ENCODE measurements at places on chromosomes 7 and 10.

DNA sequence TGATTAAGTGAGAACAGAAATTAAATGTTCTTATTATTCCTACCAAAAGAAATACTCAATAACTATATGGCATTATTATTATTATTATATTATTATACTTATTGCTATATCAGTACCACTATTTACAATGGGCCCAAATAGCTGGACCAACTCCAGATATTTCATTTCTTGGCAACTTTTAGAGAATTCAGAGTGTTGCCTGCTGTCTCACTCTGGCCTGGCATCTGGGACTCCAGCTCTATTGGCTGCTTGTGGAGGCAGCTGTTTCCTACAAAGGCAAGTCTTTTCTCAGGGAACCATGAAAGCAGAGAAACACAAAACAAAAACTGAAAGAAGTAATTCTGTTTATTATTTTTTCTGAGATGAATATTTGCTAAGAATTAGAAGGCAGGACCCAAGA lies 105.1 kb upstream of the SORCS1 start:
- no peak for DNase-seq

DNA sequence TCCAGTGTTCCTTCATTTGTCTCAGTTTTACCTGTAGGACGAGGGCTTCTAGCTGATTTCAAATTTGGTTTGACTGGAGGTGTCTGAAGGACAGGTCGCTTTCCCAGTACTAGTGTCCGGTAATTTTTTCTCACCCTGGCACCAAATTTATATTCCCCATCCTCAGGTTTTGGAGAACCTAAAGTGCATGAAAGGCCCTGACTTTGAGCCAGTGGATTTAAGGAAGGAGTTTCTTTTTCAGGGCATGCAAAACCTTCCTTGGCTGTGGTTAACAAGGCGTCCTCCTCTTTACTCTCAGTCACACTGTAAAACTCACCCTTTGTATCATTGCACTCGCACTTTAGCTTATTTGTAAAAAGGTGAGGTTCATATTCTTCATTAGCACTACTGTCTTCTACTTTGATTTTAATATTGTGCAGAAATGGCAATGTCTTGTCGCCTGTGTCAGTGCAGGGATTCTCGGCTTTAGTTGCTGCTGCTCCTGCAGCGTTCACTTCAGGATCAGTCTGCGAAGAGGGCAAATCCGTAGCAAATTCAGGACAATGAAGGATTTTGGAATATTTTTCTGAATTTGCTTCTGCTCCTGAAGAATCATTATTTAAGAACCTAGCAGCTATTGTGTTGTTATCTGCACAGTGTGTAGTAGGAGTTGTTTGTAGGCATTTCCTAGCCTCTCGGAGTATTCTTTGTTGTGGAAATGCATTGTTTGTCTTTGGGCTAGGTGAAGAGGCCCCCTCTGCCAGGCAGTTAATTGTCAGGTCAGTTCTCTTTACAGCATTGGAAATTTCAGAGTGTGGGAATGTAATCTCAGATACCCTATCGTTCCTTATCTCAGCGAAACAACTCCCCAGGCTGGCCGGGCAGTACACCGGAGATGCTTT lies 9.9 kb downstream of the SKIDA1 start:
- DNase-seq, result peak; percentile 71

DNA sequence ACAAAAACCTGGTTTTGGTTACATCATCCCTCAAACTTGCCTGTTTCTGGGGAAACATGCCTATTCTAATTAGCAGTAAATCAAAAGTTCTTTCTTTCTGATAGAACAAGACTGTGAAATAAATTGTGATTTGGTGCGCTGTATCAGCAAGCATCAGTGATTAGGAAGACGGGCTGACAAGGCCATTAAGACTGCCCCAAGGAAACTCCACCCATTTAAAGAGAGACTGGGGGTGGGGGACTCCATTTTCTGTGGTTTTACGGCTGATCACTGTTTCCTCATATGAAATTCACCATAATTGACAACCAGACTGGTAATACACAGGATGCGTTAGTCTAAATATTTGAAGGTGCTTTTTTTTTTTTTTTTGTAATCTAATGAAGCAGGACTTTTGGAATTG lies 68.7 kb downstream of the MBL2 start:
- DNase-seq, result peak; percentile 27

- no peak for DNase-seq
Observed at GRCh38 chr7:50068026-50068425, 25.0 kb downstream of the ZPBP start.

- no peak for DNase-seq
Observed at GRCh38 chr10:33134011-33134751, 176.2 kb upstream of the ITGB1 start.

DNA sequence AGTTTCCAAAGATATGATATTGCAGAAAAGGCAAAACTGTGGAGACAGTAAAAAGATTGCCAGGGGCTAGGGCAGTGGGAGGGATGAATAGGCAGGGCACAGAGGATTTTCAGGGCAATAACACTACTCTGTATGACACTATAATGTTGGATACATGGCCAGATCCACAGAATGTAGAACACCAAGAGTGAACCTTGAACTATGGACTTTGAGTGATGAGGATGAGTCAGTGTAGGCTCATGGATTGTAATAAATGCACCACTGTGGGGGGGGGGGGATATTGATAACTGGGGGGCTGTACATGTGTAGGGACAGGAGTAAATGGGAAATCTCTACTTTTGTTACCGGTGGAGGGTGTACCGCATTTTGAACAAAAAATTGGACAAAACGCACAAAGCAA lies 77.4 kb downstream of the ALOX5 start:
- no peak for DNase-seq

- no peak for DNase-seq
Observed at GRCh38 chr10:89465196-89465595, 50.8 kb downstream of the IFIT5 start.
